Midbrain (tissue), 1 donor: ENCODE measurements at places on chromosomes 3 and 15.
A peak's percentile ranks its signal among the peaks of the same experiment; 100 is the strongest.

DNA sequence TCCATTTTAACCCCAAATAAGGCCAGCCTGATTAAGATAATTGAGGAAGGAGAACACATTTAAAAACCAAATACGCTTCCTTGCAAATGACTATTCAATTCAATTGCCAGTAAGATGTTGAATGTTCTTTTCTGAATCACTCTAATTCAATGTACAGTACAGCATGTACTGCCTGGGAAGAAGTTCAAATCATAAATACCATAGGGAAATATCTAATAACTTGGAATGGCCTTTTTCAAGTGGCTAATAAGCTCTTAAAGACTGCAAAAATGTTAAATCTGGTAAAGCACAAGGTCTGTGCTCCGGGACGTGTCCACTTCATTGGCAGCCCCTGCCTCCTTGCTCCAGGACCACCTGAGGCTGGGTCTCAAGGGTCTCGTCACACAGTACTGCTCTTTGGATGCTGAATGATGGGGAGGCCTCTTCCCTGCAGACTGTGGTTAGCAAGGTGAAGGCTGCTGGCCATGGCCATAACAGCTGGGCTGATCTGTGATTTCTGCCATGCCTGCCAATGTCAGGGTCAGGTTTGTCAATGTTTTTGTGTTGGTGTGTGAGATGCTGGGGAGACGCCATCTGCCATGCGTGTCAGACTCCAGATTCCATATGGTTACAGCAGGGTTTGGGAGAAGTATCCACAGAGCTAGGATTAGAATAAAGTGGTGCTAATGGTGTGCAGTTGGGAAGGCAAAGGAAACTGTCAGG lies 300.5 kb downstream of the ADAMTS17 start:
- DNase-seq = no peak

- no peak for DNase-seq
Observed at GRCh38 chr15:71597637-71598036, 212.7 kb upstream of the NR2E3 start.

DNA sequence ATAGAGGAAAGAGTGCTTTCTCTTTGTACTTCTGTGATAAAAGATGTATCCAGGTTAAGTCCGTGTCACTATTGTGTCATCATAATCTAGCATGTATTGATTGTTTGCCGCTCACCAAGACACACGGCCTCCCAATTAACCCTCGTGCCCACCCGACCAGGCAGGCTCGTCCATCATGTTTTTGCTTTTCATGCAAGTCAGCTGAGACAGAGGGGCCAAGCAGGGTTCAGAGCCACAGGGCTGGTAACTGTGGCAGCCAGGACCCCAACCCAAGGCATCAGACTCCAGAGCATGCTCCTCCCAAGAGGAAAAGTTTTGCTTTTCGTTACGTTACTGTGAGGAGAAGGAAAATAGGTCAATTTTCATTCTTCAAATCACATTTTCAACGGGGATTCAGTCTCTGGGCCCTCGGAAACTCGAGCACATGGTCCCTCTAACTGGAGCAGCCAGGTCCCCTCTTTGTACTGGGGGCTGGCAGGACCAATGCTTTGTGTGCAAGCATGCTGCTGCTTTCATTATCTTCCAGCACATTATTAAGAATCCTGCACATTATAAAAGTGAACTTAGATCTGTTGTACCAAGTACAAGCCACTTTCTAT lies 161.1 kb upstream of the TOPAZ1 start:
- no peak for DNase-seq

- DNase-seq = no peak
Observed at GRCh38 chr3:194884649-194885315, 199.1 kb downstream of the FAM43A start.

DNA sequence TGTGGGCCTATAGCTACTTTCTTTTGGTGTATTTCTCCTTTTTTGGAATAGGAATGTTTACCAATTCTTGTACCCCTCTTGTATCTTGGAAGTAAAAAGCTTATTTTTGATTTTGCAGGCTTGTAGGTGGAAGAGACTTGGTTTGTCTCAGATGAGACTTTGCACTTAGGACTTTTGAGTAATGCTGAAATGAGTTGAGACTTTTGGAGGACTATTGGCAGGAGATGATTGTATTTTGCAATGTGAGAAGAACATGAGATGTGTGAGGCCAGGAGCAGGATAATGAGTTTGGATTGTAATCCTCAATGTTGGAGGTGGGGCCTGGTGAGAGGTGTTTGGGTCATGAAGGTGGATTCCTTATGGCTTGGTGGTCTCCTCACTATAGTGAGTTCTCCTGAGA lies 106.3 kb downstream of the KBTBD8 start:
- DNase-seq = no peak

GRCh38 chr3:45632956-45633355 lies 38.4 kb downstream of the LIMD1 start:
- no peak for DNase-seq

DNA sequence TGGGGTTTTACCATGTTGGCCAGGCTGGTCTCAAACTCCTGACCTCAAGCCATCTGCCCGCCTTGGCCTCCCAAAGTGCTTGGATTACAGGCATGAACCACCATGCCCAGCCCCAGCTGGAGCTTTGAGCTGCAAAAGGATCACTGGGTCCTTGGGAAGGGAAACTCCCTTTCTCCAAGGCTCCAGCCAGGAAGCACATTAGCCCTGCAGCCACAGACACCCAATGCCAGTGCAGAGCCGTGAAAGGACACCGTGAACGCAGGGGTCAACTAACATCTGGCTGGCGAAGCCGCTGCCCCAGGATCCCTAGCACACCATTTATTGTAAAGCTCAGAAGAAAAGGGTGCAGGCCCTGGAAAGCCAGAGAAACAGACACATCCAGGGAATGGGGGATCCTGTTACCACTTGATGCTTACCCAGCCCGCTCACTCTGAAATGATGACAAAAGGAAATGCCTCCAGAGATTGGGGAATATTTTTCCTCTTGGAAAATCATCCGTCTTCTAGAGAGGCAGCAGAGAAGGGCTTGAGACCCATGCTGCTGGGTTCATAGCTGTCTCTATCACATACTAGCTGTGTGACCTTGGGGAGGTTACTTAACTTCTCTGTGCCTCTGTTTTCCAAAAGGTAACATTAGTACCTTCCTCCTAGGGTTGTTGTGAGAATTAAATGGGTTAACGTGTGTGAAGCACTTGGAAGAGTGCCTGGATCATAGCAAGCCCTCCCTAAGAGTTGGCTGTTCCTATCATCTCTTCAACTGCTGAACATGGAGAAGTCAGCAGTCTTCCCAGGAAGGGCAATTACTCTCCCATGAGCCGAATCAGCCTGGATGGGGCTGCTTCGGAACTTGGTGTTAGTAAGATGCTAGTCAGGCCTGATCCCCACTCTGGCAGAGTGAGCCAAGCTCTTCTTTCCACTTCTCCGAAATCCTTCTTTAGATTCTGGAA lies 40.8 kb downstream of the LMCD1 start:
- DNase-seq = no peak

- no peak for DNase-seq
Observed at GRCh38 chr3:177322881-177323280, 125.6 kb upstream of the TBL1XR1 start.

DNA sequence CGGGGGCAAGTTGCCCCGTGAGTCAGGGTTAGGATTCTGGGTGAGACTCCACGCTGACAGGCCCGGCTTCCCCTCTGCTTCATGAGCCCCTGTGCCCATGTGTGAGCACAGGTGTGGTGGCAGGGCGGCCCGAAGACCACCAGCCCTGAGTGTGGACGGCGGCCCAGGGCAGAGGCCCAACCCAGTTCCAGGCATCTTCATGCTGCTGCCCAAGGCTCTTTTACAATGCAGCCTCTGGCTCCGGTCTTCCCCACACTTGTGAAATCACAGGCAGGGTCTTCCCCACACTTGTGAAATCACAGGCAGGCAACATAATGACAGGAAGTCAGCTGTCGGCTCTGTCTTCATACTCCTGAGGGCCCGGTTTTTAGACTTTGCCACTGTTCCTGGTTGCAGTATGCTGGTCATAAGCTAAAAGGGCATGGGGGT lies 78.8 kb downstream of the AAGAB start:
- DNase-seq = no peak

GRCh38 chr15:33242669-33243191 lies 48.2 kb upstream of the FMN1 start:
- DNase-seq = no peak

GRCh38 chr3:43959498-43960447 lies 269.0 kb downstream of the ABHD5 start:
- DNase-seq = no peak

DNA sequence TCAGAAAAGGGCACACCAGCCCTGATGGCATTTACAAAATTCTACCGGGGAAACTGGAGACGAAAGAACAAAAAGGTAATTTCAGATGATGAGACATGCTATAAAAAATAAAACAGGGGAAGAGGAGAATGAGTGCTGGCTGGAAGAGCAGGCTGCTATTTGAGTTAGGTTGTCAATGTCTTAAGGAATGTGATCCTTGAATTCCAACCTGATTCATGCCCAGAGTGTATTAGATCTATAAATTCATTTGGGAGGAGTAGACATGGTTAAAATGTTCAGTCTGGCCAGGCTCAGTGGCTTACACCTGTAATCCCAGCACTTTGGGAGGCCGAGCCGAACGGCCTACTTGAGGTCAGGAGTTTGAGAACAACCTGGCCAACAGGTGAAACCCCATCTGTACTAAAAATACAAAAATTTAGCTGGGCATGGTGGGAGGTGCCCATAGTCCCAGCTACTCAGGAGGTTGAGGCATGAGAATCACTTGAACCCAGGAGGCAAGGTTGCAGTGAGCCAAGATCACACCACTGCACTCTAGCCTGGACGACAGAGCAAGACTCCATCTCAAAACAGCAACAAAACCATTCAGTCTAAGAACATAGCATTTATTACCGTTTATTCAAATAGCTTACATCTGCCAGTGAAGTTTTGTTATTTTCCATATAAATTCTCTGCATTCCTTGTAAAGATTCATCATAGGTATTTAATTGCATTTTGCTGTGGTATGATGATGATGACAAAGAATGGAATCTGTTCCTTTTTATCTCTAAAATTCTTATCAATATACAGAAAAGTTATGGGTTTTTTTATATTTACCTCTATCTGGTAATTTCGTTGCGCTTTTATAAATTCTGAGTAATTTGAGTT lies 126.7 kb upstream of the NR2E3 start:
- no peak for DNase-seq

GRCh38 chr15:38354315-38354929 lies 99.5 kb upstream of the FAM98B start:
- peak; percentile 81 for DNase-seq

GRCh38 chr3:8730656-8731055 lies 2.9 kb upstream of the CAV3 start:
- DNase-seq = no peak

GRCh38 chr3:109640146-109640652 lies 302.9 kb upstream of the DPPA4 start:
- no peak for DNase-seq

DNA sequence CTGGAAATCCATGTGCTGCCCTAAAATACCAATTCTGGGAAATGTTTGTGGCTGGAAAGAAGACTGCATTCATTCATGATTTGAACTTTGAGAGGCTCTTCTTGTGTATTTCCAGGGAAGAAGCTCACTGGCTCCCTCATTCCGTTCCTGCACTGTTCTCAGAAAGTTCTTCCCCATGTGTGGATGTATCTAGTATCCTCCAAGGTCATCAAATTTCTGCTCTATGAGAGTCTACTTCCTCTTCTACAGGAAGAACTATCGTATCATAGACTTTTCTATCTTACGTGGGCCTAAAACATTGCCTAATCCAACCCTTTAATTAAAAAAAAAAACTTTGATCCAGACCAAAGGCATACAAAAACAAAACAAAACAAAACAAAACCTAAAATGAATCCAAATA lies 2.9 kb downstream of the CCR3 start:
- peak; percentile 1 for DNase-seq

GRCh38 chr3:57066471-57066870 lies 6.0 kb downstream of the SPATA12 start:
- DNase-seq = no peak

DNA sequence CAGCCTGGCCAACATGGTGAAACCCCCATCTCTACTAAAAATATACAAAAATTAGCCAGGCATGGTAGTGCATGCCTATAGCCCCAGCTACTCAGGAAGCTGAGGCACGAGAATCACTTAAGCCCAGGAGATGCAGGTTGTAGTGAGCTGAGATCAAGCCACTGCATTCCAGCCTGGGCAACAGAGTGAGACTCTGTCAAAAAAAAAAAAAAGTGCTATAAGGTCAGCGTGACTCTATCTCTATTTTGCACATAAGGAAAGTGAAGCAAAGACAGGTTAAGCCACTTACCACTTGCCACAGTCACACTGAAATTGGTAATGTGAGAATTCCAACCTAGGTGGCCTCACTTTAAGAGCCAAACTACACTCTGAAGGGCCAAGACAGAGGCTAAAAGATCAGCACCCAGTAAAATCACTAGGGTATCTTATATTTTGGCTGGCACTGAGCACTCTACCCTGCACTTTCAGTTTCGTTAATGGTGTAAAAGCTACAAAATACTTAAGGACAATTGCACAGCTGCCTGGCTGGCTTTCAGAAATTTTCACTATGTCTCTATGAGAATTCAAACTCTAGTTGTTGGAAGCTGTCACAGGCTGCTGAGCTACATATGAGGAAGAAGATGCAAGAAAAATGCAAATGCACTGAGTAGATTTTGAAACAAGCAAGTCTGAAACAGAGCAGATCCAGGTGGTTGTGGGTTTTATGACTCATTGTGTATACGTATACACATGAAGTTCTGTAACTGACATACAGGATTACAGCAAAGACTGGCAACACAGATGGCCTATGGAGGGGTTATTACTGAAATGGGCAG lies 32.7 kb downstream of the TRANK1 start:
- DNase-seq = no peak

DNA sequence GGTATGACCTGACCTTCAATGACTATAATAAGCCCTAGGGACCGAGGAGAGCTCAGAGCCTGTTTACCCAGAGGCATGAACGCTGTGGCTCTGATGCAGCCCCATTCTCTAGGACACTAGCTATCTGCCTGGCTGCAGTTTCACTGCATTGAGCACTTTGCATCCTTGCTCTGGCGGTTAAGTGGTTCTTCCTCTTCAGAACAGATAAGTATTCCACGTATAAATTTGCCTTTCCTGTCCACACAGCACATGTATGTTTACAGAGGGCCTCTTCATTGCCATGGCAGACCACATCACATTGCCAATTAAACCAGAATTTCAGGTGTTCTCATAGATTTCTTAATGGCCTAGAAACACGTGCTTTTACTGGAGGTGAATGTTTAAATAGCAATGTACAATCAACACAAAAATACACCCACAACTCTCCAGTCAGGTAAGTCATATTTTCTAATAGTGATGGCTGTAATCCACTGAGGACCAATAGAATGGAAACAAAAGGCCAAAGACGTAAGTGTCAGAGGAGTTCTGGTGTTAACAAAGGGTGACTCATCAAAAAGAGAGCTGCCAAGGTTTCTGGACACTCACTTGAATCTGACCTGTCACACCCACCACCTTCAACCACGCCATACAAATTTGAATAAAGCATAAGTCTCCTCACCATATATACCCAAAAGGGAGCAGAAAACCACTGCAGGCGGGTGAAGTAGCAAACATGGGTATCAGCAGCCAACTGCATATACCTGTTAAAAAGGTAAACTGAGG lies 553.4 kb downstream of the OCA2 start:
- no peak for DNase-seq

DNA sequence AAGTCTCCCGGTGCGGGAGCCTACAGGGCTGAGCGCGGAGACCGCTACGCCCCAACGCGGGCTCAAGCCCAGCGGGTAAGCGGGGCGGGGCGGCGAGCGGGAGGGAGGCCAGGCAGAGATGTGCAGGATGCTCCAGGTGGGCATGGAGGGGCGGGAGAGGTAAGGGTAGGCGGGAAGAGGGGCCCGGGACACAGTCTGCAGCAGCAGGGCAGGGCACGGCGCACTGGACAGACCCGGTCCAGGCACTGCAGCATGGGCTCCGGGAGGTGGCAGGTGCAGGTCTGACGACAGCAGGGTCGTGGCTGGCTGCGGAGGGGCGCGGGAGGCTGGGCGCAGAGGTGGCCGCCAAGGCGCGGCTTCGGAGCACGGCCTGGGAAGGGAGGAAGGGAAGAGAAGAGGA lies 102.8 kb downstream of the GABRB3 start:
- no peak for DNase-seq
